CD4-positive, alpha-beta T cell treated with Interferon gamma for 1 hour (primary cell): ENCODE measurements at places on chromosomes 4 and X.

DNA sequence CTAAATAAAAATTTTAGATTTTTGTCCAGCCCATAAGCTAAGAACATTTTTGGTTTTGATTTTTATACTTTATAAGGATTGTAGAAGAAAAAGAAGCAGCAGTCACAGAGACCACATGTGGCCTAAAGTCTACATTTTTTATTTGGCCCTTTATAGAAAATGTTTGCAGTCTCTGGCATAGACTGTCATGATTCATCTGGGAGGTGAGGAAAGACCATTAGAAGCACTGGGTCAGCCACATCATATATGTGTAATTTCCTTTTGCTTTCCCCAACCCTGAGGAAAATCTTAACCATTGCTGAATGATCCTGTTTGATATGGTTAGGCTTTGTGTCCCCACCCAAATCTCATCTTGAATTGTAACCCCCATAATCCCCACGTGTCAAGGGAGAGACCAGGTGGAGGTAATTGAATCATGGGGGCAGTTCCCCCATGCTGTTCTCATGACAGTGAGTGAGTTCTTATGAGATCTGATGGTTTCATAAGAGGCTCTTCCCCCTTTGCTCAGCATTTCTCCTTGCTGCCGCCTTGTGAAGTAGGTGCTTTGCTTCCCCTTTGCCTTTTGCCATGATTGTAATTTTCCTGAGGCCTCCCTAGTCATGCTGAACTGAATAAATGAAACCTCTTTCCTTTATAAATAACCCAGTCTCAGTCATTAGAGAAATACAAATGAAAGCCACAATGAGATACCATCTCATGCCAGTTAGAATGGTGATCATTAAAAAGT is 12.1 kb upstream of the COPS4 start:
- DNase-seq: peak; percentile 11

- no peak for DNase-seq
Observed at GRCh38 chrX:19303256-19303880, 40.4 kb upstream of the PDHA1 start.

- no peak for DNase-seq
Observed at GRCh38 chrX:27918799-27919198, 62.5 kb downstream of the DCAF8L1 start.

- DNase-seq: no peak
Observed at GRCh38 chrX:45517090-45517973, 316.7 kb upstream of the DIPK2B start.

GRCh38 chr4:150501009-150501727 is 80.8 kb upstream of the MAB21L2 start:
- DNase-seq: no peak

GRCh38 chr4:2270341-2271165 is 8.6 kb upstream of the MXD4 start:
- no peak for DNase-seq

DNA sequence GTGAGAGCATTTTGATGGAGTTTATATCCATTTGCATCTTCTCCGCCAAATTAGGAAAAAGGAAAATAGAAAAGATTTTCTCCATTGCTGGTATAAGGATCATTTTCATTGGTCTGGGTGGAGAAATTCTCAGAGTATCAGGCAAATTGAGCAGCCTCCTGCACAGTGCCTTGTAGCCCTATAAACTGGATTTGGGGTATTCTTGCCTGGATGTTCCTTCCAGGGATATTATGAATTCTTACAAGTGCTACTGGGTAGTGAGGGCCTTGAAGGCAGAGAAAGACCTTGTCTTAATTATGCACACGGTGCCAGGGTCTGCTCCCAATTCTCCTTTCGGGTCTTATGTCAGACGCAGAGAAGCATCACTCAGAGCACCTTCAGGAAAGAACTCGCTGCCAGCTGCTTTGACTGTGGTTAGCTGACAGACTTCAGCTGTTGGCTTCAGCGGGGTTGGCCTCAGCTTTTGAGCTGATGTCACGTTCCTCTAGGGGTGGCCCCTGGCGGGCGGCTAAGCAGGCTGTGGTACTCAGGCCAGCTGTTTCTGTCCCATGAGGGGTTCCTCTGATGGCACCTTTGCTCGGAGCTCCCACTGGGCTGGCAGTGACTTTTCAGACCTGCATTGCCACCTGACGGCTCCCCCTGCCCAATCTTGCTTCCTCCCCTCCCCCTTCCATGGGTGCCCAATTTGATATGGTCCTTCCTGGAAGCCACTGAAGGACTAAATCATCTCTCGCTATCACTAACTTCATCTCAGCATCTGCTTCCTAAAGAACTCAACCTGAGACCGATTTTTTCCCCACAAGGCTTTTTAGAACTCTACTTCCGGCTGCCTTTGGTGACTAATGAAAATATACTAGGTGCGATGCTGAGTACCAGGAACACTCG is 519.5 kb downstream of the BCOR start:
- peak; percentile 22 for DNase-seq

- DNase-seq: no peak
Observed at GRCh38 chr4:8571702-8572685, 8.2 kb upstream of the GPR78 start.

DNA sequence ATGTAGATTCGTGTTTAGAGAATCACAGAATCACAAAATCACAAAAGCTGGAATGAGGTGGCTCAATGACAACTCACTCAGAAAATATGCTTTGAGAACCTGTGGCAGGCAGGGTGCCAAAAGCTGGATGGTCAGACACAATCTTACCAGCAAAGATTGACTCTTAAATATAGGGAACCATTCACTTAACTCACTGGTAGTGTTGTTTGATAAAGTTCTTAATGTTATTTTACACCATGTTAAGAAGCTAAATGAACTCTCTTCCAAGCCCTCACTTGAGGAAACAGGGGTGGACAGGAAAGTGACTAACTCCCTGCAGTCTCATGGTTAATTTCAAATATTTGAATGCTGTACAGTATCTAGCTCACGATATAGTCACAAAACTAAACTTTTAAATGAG is 5.7 kb upstream of the SCOC start:
- no peak for DNase-seq
